ENCODE measurements at places on chromosomes 4 and X.
A peak's percentile ranks its signal among the peaks of the same experiment; 100 is the strongest.

DNA sequence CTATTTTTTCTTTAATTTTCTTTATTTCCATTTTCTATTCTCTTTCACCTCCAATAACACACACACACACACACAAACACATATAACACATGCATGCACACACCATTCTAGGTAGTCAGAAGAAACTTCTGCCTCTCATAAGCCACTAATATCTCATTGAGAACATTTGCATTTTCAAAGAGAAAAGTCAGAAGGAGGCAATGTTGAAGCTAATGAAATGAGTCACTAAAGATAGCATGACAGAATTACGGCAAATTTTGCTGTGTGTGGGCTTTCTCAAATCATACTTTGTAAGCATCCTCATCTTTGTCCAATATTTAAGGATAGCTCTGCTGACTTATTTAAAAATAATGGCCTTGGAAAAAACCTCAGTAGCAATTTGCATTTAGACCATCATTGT, 291.3 kb downstream of the GUCY2F start:
- no peak for DNase-seq

- no peak for DNase-seq
Measured at GRCh38 chr4:59094505-59094904, 1984.3 kb upstream of the IGFBP7 start.

GRCh38 chr4:158724637-158725036, 1.4 kb upstream of the PPID start:
- DNase-seq, result no peak

- no peak for DNase-seq
Measured at GRCh38 chr4:22986262-22986661, 293.5 kb downstream of the GBA3 start.

DNA sequence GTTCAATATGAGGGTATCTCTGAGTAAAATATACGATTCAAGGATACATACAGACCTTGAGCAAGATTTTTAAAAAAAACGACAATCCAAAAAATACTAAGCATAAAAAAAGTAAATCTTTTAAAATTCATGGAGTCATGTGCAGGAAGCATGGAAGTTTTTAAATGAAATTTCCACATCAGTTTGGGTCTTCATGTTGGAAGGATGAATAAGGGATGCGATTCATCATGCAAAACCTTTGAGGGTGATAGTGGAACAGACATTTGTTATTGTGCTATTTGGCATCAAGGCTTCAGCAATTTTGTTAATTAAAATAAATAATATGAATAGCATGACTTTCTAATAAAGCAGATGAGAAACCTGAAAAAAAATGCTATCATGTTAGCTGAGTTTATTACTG, 815.0 kb upstream of the PCDH10 start:
- no peak for DNase-seq

- DNase-seq, result no peak
Measured at GRCh38 chr4:81573840-81574239, 102.1 kb upstream of the RASGEF1B start.

GRCh38 chr4:164446516-164446915, 307.4 kb upstream of the SMIM31 start:
- no peak for DNase-seq

DNA sequence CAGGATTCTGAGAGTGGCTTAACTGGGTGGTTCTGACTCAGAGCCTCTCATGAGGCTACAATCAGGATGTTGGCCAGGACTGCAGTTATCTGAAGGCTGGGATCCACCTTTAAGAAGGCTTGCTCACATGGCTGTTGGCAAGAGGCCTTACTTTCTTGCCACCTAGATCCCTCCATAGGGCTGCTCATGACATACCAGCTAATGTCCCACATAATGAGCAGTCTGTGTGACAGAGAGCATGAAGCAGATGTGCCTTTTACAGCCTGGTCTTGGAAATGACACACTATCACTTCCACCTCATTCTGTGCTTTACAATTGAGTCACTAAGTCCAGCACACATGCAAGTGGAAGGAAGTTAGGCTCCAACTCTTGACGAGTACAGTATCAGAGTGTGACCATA, 4.3 kb upstream of the RBM3 start:
- DNase-seq, result no peak

GRCh38 chr4:119266153-119266552, 53.6 kb downstream of the USP53 start:
- DNase-seq, result no peak

DNA sequence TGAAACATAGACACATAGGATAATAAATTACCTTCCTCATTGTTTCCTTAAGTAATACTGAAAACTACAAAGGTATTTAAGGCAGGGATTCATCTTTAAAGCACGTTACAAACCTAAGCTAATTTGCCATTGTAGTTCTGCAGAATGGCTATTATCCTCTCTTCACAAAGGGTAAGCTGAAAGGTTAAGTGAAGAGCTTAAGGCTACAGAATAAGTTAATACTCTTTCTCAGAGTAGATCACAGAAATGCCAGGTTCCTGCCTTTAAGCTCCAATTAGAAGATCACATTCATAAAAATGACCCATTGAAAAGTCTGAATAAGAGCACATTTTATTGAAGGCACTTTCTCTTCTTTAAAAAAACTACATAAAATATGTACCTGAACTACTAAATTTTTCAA, 42.1 kb upstream of the PRDM5 start:
- no peak for DNase-seq

DNA sequence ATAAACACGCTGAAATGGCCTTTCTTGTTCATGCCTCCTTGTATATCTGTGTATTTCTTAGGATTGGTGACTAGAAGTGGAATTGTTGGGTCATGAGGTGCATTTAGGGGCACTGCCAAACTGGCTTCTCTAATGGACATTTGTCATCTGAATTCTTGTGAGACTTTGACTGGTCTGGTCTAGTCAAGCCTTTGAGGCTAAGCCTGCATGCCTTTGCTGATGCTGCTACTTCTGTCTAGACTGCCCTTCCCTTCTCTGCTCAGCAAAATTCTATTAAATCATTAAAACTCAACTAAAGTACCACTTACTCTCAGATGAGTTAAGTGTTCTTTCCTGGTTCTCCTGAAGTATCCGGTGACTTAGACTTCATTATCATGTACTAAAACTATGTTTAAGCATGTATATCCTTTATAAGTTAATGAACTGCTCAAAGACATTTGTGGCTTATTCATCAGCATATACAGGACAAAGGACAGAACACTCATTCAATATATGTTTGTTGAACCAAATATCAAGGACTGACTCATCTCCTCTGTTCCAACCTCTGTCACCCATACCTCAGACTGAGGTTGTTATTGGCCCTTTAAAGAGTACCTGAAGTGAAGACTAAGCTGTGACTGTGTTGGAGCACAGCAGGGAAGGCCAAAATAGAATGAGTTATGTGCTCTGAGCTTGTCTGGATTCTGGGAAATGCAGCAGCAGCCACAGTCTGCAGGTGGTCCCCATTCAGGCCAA, 9.0 kb downstream of the TCEAL1 start:
- DNase-seq, result no peak

GRCh38 chrX:45758319-45758718, 557.6 kb upstream of the DIPK2B start:
- no peak for DNase-seq

DNA sequence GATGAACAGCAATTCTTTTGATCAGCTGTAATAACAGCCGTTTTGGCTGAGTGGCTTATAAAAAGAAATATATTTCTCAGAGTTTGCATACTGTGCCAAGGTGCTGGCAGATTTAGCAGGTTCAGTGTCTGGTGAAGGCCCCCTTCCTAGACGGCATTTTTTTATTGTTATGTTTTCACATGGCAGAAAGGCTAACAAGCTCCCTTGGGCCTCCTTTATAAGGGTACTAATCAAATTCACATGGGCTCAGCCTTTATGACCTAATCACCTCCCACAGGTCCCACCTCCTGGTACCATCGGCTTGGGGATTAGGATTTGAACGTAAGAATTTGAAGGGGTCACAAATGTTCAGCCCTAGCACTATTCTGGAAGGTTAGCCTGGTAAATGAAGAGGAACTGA, 431.9 kb downstream of the SPOCK3 start:
- no peak for DNase-seq

DNA sequence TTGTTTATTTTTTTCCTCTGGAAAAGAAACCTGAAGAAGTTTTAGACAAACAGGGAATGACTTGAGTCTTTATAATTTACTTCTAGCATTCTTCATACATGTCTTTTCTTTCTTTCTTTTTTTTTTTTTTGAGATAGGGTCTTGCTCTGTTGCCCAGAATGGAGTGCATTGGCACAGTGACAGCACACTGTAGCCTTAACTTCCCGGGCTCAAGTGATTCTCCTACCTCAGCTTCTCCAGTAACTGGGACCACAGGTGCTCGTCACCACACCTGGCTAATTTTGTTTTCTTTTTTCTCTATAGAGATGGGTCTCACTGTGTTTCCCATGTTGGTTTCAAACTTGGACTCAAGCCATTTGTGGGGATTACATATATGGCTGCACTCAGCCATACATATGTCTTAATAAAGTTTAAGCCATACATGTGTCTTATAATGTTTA, 71.8 kb downstream of the RAPGEF2 start:
- DNase-seq, result no peak

GRCh38 chr4:147629783-147630730, 12.9 kb downstream of the TMEM184C start:
- DNase-seq, result no peak

- peak; percentile 73 for DNase-seq
Measured at GRCh38 chr4:6200011-6200921, at the start of gene JAKMIP1. Gene JAKMIP1, minus strand, starts transcription at chr4:6200549. Its CDS starts 87,699 bp downstream, at chr4:6112850.

- no peak for DNase-seq
Measured at GRCh38 chr4:35993606-35994005, 250.7 kb downstream of the ARAP2 start.

DNA sequence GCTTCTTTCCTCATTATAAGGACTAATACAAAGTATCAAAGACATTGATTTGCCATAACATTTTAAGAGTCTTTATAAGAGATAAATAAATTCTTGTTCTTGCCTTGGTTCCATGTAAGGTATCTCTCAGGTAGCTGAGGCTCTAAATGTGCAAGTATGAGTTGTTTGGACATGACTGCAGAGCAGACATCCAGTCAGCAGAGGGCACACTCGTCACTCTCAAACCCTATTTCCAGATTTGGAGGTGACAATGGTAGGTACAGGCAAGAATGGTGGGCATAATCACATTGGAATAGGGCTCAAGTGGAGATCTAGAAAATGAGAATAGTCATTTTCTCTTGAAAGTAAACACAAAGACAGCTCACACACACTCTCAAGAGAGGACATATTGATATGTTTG, 133.3 kb upstream of the ZIC3 start:
- peak; percentile 15 for DNase-seq

- DNase-seq, result no peak
Measured at GRCh38 chr4:26896636-26897035, 36.0 kb downstream of the STIM2 start.

DNA sequence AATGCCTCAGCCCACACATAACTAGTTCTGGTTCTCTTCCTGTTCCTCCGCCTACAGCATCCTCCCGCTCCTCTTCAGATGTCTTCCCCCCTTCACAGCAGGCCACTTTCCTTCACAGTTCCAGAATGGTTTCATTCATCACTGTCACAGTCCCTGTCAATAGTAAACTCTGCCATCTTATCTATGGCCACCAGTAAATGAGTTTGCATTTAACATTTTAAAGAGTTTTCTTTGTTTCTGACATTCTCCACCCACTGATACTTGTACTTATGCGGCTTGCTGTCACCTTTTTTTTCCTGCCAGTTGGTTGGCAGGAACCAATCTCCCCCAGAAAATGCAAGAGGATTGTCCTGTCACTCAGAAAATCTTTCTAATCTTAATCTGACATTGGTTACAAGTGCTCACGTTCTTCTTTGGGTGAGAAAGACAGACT, 114.1 kb downstream of the GLUD2 start:
- no peak for DNase-seq

GRCh38 chr4:101981756-101982155, 191.2 kb downstream of the BANK1 start:
- DNase-seq, result no peak

- DNase-seq, result no peak
Measured at GRCh38 chr4:35879479-35879878, 364.8 kb downstream of the ARAP2 start.

DNA sequence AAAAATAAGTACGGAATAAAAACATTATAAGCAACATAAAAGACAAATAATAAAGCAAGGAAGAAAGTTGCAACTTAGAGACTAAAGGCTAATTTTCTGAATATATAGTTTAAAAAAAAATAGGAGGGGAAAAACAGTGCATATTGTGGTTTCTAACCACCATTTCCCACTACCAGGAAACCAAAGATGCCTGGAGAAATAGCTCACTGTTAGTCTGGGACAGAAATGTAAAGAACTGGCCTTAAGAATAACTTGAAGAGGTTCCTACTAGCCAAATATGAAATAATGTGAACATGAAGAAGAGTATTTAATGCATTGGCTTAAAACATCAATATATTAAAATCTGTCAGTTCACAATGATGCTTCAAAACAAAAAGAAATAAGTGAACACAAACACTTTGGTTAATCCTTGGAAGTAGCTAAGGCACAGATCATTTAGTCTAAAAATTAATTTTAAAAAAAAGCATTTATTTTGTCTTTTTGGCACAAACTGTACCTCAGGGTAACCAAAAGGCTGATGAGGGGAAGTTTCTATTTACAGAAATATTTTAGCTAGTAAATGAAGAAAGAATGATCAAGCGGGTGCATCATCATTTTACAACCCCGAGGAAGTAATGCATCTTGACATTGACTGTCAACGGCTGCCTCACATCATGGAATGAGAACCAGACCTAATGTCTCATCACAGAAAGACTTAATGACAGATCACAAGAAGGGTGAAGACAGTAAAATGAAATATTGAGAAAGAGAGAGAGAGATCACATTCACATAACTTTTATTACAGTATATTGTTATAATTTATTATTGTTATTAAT, 297.2 kb upstream of the LDB2 start:
- no peak for DNase-seq

- DNase-seq, result no peak
Measured at GRCh38 chr4:76634220-76634619, 199.2 kb downstream of the SHROOM3 start.

DNA sequence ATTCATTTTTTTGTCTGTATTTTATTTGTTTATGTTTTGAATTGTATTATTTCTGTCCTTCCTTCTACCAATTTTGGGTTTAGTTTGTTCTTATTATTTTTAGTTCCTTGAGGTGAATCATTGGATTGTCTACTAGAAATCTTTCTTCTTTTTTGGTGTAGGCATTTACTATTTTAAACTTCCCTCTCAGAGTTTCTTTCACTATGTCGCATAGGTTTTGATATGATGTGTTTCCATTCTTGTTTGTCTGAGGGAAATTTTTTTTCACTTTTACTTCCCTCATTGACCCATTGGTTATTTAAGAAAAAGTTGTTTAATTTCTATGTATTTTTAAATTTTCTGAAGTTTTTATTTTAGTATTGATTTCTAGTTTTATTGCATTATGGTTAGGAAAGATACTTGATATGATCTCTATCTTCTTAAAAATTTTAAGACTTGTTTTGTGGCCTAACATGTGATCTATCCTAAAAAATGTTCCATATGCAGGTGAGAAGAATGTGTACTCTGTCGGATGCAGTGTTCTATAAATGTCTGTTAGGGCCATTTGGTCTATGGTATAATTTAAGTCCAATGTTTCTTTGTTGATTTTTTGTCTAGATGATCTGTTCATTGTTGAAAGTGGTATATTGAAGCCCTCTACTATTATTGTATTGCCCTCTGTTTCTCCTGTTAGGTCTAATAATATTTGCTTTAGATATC, 68.8 kb downstream of the IL15 start:
- DNase-seq, result no peak

- DNase-seq, result no peak
Measured at GRCh38 chr4:5757091-5757490, 46.1 kb downstream of the EVC start.
